ENCODE measurements at places on chromosomes 2 and 18.

- DNase-seq, result no peak
Measured at GRCh38 chr2:8142461-8142860, 539.4 kb upstream of the ID2 start.

- no peak for DNase-seq
Measured at GRCh38 chr18:43627848-43628530, 350.7 kb upstream of the SYT4 start.

DNA sequence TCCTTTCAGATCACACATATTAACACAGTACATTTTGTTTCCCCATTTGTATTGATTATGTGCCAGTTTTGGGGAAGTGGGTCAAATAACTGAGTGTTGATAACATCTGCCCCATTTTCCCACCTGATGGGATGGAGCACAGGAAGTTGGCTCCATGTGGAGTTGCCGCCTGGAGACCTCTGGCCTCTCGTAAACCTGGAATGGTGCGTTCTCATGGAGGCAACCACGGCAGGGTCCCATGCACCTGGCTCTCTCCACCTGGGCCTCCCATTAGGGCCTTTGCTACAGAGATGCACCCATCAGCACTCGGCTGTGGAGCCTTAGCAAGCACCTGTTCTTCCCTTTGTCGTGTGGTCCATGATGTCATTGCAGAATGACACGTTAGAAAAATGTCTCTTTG is 130.6 kb downstream of the MBP start:
- no peak for DNase-seq

- DNase-seq, result no peak
Measured at GRCh38 chr2:216665717-216666116, 29.6 kb downstream of the IGFBP5 start.

- DNase-seq, result no peak
Measured at GRCh38 chr2:117631152-117631945, 183.1 kb upstream of the DDX18 start.

DNA sequence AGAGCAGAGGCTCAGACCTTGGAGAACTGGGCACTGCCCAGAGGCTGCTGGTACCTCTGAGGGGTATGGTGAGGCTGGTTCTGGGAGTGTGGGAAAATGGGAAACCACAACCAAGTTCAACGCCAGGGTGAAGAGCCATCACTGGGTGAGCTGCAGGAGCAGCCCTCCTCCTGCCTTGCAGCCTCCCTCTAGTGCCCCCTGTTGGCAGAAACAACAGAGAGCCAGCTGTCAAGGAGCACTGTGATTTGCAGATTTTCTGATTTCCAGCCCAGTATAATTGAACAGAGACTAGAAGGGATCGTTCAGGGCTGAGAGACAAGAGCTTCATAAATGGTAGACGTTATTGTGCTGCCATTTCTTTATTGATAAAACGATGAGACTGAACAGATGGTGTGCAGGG is 50.5 kb downstream of the MAPK4 start:
- DNase-seq, result no peak
